ENCODE measurements at places on chromosomes 6 and 20.

GRCh38 chr6:109964949-109965348 is 13.2 kb upstream of the GPR6 start:
- no peak overlapping the region for H3K27ac ChIP-seq
- H3K27me3 ChIP-seq, result no peaks in the 10 kb centered on the region
- no peak for DNase-seq

- H3K4me3 ChIP-seq, result no peak overlapping the region
- H3K27me3 ChIP-seq, result no peaks in the 10 kb centered on the region
- H3K4me1 ChIP-seq, result no peaks in the 10 kb centered on the region
- DNase-seq, result no peak
- peak overlapping the region; percentile 5 for H3K27ac ChIP-seq
- H3K36me3 ChIP-seq, result no peaks in the 10 kb centered on the region
These were observed 18.9 kb downstream of the NCOA7 start for GRCh38 chr6:125809570-125810170.

GRCh38 chr6:27495386-27496135 is 22.7 kb upstream of the ZNF184 start:
- H3K27me3 ChIP-seq, result no peaks in the 10 kb centered on the region
- H3K36me3 ChIP-seq, result no peaks in the 10 kb centered on the region
- peak overlapping the region; percentile 39 for H3K4me3 ChIP-seq
- peaks cover 12% of the 10 kb centered on the region for H3K4me1 ChIP-seq
- no peak overlapping the region for H3K27ac ChIP-seq

DNA sequence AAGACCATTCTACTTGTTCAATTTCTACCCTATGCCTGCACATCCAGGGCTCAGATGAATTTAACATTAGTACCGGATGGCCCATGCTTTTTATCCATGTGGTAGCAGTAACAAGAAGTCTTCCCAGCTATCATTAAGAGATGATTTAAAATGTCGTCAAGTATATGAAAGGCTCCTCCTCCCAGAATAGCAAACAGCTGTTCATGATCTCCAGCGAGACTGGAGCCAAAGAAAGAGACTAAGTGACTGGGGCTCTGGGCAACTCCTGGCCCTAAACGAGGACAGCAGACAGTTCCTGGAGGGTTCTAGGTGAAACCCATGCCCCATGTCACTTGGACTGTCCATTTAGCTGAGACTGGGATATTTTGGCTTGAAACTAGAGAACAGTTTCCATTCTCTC is 160.8 kb downstream of the CDC5L start:
- no peaks in the 10 kb centered on the region for H3K4me1 ChIP-seq
- no peak overlapping the region for H3K27ac ChIP-seq
- no peaks in the 10 kb centered on the region for H3K36me3 ChIP-seq
- no peaks in the 10 kb centered on the region for H3K27me3 ChIP-seq
- no peak for DNase-seq
- H3K4me3 ChIP-seq, result no peak overlapping the region

GRCh38 chr6:109870089-109870410 is 108.1 kb upstream of the GPR6 start:
- DNase-seq, result no peak
- no peaks in the 10 kb centered on the region for H3K36me3 ChIP-seq
- H3K27me3 ChIP-seq, result no peaks in the 10 kb centered on the region
- H3K4me1 ChIP-seq, result peaks cover 7% of the 10 kb centered on the region
- H3K27ac ChIP-seq, result no peak overlapping the region

GRCh38 chr6:88179692-88180091 is 13.5 kb upstream of the CNR1 start:
- H3K27me3 ChIP-seq, result no peaks in the 10 kb centered on the region
- H3K36me3 ChIP-seq, result no peaks in the 10 kb centered on the region
- H3K27ac ChIP-seq, result no peak overlapping the region

DNA sequence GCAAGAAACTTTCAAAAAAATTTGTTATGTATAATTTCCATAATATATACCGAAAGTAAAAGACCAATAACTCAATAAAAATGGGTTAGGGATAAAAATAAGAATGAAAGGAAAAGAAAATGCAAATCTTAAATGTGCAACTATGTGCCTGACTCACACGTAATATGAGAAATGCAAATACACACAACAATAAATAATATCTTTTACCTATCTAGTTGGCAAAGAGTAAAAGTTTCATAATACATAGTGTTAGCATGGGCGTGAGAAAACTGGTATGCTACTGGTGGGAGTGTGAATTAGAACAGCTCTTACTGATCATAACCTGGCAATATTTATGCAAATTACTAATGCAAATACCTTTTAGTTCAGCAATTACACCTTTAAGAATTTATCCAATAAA is 438.5 kb upstream of the CITED2 start:
- no peaks in the 10 kb centered on the region for H3K4me1 ChIP-seq
- no peaks in the 10 kb centered on the region for H3K27me3 ChIP-seq
- DNase-seq, result no peak
- H3K4me3 ChIP-seq, result no peak overlapping the region
- H3K27ac ChIP-seq, result no peak overlapping the region
- no peaks in the 10 kb centered on the region for H3K36me3 ChIP-seq
